Central memory CD8-positive, alpha-beta T cell (primary cell): ENCODE measurements at places on chromosomes 5 and 9.

GRCh38 chr5:9284272-9284671 lies 261.6 kb downstream of the SEMA5A start:
- DNase-seq: no peak

GRCh38 chr5:98779264-98779877 lies 5.9 kb downstream of the RGMB start:
- no peak for DNase-seq

- DNase-seq: no peak
Observed at GRCh38 chr5:165333623-165334022, 1828.2 kb downstream of the MAT2B start.

DNA sequence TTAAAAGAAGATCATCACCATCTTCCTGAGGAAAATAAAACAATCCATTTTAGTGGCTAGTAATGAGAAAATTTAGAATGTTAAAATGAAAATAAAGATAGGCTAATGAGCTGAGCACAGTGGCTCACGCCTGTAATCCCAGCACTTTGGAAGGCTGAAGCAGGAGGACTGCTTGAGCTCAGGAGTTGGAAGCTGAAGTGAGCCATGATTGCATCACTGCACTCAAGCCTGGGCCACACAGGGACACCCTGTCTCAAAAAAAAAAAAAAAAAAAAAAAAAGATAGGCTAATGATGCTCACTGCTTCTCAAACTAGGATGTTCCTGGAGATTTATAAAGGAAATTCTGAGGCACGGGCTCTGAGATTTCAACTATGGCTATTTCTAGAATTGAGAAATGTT lies 50.3 kb downstream of the CPLANE1 start:
- DNase-seq: no peak

GRCh38 chr5:127029581-127030258 lies 638 bp downstream of the MARCHF3 start:
- peak; percentile 19 for DNase-seq
